ENCODE measurements at places on chromosomes 6 and 20.
A peak's percentile ranks its signal among the peaks of the same experiment; 100 is the strongest.

DNA sequence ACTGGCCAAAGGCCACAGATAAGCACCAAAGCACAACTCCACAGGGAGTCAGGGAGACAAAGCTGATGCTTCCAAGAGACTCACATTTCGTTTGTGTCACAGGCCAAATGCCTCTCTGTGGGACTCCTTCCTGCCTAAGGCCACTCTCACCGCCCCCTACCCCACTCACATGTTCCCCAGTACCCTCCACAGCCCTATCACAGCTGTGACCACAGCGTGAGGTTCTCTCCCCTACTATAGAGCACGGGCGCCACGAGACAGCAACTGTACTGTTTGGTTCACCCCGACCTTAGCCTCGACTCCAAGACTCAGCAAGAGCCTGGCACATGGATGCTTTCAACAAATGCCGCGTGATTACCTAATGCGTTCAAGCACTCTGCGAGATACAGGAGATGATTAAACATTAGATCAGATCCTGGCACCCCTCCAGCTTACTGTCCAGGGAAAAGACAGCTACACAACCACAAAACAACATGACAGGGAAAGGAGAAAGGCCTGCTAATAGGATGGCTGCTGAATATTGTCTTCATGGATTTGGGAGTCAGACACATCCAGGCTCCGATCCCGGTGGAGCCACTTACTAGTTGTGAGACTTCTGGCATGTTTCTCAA lies 105.5 kb downstream of the AGPAT4 start:
- peak; percentile 95 for DNase-seq

DNA sequence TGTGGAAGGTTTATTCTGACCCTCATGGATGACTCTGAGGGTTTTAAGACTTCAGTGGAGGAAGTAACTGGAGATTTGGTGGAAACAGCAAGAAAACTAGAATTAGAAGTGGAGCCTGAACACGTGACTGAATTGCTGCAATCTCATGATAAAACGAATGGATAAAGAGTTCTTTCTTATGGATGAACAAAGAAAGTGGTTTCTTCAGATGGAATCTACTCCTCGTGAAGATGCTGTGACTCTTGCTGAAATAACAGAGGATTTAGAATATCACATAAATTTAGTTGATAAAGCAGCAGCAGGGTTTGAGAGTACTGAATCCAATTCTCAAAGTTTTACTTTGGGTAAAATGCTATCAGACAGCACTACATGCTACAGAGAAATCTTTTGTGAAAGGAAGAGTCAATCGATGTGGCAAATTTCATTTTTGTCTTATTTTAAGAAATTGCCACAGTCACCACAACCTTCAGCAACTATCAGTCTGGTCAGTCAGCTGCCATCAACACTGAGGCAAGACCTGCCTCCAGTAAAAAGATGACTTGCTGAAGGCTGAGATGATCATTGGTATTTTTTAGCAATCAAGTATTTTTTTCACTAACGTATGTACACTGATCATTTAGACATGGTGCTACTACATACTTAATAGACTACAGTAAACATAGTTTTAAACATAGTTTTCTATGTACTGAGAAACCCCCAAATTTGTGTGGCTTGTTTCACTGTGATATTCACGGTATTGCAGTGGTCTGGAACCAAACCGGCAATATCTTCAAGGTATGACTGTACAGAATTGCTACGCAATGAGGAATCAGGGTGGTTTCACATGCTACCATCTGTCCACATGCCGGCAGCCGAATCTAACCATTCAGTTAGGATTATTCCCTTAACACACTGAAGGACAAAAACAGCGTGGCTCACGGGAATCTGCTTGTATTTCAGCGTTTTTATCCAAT lies 149.0 kb downstream of the MYB start:
- DNase-seq = no peak

GRCh38 chr6:125991653-125992052 lies 5.3 kb downstream of the TRMT11 start:
- DNase-seq = no peak

- no peak for DNase-seq
Observed at GRCh38 chr6:119586250-119586882, 236.8 kb upstream of the MAN1A1 start.

GRCh38 chr20:58716476-58717277 lies 24.1 kb downstream of the NPEPL1 start:
- no peak for DNase-seq

DNA sequence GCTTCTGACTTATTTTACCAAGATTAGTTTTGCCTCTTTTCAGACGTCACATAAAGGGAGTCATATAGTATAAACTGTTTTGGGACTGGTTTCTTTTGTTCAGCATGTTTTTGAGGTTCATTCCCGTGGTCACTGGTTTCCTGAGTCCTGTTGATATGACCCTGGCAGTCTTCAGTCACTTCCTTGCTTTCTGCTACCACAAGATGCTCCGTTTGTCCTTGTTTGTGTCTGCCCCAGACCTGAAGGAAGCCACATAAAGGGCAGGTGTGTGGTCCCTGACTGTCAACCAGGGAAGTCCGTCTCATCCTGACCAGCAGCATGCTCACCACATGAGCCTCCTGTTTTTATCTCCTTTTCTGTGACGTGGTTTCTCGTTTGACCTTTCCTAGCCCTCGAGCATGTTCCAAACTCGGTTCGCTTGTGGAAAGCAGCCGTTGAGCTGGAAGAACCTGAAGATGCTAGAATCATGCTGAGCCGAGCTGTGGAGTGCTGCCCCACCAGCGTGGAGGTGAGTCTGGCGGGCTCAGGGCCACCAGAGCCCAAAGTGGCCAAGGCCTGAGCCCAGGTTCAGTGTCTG lies 26.1 kb upstream of the C20orf204 start:
- no peak for DNase-seq

DNA sequence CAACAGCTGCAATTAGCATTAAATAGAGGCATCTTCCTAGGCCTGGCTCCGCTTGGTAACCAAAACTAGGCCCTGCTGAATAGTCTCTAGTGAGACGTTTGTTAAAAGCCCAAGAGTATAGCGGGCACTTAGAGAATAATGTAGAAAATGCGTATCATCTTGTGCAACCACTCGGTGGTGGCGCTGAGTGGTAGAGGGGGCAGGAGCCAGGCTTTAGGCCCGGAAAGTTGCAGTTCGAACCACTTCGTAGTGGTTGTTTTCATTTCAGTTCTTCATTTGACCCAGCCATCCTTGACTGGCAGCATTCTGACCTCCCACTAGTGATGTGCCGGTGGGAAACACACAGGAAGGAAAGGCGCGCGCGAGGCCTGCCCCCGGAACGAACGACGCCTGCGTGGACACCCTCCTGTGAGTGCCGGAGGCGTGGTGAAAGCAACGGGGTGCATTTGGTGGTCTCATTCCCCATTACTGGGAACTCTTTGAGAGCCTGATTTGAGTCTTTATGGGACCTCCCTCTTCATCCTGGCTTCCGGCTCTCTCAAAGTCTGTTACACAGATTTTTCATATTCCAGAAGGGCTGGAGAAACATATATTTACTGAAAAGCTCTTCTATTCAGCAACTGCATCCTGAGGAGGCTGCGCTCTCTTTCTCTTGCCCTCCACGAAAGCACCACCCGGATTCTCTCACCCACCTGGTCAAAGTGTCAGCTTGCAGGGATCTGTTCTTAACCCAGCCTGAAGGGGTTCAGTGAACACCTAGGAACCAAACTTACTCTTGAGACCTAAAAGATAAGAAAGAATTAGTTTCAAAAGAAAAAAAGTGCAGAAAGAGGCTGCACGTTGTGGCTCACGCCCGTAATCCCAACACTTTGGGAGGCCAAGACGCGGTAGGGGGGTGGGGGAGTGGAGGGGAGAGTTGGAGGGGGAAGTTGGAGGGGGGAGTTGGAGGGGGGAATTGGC lies 18.2 kb downstream of the GPX5 start:
- peak; percentile 66 for DNase-seq

GRCh38 chr6:84442208-84442607 lies 214.8 kb upstream of the CEP162 start:
- no peak for DNase-seq

DNA sequence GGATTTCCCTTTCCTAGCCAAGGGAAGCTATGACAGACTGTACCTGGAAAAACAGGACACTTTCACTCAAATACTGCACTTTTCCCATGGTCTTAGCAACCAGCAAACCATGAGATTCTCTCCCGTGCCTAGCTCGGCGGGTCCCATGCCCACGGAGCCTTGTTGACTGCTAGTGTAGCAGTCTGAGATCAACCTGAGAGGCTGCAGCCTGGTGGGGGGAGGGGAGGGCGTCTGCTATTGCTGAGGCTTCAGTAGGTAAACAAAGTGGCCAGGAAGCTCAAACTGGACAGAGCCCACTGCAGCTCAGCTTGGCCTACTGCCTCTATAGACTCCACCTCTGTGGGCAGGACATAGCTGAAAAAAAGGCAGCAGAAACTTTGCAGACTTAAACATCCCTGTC lies 61.8 kb downstream of the EPM2A start:
- DNase-seq = no peak

- no peak for DNase-seq
Observed at GRCh38 chr6:46451343-46451742, 39.9 kb downstream of the RCAN2 start.

DNA sequence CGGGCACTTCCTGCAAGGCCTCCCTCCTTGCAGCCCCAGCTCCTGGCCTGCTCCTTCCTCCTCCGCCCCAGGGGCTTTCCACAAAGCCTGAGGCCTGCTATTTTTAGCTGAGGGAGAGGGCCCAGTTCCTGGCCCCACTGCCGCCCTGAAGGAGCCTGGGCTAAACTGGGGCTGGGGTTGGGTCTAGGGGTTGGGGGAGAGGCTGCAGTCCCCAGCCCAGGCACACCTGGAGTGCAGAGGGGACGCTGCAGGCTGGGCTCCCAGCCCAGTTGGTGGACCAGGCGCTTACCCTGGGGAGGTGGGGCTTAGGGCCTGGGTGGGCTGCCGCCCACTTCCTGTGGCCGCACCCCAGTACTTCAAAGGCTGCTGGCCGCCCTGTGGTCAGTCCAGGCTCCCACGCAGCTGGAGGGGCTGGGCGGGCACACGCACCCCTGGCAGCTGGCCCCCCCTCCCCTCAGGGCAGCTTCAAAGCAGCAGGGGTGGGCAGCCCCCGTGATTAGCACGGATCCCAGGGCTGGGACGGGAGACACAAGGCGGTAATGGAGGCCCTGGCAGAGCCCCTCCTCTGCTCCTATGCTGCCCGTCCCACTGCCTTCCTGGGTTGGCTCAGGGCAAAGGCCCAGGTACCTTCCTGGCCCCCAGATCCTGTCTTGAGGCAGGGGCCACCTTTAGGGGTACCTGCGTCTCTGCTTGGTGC lies 7.1 kb upstream of the ABHD16B start:
- peak; percentile 37 for DNase-seq

GRCh38 chr6:93047033-93047432 lies 372.3 kb downstream of the EPHA7 start:
- peak; percentile 60 for DNase-seq

DNA sequence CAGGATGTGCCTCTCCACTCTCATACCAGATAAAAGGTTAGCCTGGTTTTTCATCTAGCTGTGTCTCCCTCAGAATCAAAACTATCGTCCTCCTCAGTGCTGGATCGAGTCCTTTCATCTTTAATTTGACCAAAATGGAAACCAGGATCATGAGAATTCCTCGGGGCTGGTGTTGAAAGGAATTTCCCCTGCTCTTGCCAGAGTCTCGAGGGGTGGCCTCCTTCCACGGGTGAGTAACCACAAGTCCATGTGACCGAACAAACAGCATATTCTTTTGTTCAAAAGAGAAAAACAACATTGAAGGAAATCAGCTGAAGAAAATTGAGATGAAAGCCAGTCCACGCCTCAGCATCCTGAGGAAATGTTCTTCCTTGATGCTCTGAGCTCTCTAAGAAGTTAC lies 165.9 kb upstream of the CDYL start:
- DNase-seq = peak; percentile 18

DNA sequence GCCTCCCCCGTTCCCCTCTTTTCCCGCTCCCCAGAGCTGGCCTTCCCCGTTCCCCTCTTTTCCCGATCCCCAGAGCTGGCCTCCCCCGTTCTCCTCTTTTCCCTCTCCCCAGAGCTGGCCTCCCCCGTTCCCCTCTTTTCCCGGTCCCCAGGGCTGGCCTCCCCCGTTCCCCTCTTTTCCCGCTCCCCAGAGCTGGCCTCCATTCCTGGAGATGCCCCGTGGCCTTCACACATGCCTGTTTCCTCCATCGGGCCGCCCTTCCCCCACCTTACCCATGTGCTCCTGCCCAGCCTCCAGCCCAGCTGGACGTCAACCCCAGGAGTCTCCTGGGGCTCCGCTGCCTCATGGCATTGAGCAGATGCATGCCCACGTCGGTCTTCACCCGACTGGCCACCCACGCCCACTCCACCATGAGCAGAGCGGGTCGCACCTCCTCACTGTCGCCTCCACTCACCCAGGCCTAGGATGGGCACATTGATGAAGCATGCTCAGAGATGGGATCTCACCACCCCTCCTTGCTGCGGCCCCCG lies 8.3 kb downstream of the SS18L1 start:
- no peak for DNase-seq

- no peak for DNase-seq
Observed at GRCh38 chr20:50784464-50784863, 10.4 kb upstream of the BCAS4 start.

DNA sequence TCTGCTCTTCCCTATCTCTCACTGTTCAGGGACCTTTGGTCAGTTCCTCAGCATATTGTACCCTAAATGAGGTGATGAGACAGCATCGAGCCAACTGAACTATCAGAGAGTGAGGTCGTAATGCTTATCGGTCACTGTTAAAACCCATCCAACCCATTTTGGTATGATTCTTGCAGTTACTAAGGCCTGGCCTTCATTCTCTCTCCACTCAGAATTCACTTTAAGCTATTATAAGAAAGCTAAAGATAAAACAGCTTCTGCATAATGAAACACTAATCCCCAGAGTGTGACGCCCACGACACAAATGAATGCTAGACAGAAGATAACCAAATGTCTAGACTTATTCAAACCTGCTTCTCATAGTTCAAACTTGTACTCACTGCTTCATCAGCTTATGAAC lies 175.8 kb downstream of the GMPR start:
- no peak for DNase-seq

DNA sequence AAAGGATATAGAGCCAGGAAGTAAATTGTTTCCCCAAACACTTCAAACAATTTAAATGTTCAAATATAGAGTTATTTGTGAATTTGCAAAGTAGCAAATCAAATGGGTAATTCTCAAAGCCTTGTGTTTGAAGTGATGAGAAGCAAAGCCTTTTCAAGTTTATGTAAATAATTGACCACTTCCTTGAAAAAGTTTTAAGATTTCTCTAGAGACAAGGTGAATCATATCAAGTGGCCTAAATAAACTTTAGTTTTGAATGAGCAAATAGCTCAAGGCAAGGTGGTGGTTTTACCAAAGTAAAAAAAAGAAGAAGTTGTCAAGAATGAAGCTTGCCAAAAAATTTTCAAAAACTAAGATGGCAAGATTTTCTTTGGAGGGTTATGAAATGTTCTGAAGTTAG lies 42.6 kb upstream of the IFNGR1 start:
- no peak for DNase-seq

- no peak for DNase-seq
Observed at GRCh38 chr6:2935566-2936291, 32.6 kb upstream of the SERPINB9 start.

GRCh38 chr6:38262609-38263008 lies 377.1 kb downstream of the BTBD9 start:
- no peak for DNase-seq

DNA sequence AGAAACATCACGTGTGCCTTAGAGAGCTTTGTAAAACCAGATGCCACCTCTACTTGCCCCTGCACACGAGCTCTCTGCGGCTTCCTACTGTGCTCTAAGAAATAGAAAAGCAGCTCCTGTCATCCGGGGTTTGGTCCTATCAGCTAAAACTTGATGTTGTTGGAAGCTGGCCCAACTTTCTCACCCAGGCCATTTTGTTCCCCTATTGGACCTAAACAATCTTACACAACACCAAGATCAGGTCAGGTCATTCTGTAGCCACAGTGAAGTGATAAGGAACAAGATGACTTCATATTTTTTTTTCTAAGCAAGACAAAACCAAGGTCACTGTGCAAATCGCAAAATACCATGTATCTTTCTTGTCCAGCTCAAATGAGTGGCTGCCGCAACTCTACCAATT lies 486.0 kb downstream of the PTPRT start:
- no peak for DNase-seq

Measured in mesendoderm (in vitro differentiated cells).